Heart left ventricle (tissue), 16 donors: ENCODE measurements at places on chromosomes 3 and 15. TPM values are rescaled to one million over a fixed set of nuclear protein-coding genes. Genes with fewer than 3 reads are reported as not detected.

- no peak for DNase-seq
These were observed 106.7 kb downstream of the MYO5A start for GRCh38 chr15:52422001-52422400.

GRCh38 chr3:194782698-194783404 lies 97.2 kb downstream of the FAM43A start:
- no peak for DNase-seq

GRCh38 chr3:149179220-149179619 lies 42.4 kb downstream of the CP start:
- DNase-seq = no peak

DNA sequence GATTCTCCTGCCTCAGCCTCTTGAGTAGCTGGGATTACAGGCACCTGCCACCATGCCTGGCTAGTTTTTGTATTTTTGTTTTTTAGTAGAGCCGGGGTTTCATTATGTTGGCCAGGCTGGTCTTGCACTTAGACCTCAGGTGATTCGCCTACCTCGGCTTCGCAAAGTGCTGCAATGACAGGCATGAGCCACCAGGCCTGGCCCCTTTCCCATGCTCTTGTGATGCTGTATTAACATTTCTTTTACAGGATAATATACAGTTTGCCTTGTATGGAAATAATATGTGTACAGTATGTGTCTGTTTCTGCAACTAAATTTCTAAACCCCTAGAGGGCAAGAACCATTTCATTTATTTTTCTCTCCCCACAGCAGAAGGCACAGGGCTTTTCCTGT lies 37.8 kb downstream of the SCG5 start:
- no peak for DNase-seq

DNA sequence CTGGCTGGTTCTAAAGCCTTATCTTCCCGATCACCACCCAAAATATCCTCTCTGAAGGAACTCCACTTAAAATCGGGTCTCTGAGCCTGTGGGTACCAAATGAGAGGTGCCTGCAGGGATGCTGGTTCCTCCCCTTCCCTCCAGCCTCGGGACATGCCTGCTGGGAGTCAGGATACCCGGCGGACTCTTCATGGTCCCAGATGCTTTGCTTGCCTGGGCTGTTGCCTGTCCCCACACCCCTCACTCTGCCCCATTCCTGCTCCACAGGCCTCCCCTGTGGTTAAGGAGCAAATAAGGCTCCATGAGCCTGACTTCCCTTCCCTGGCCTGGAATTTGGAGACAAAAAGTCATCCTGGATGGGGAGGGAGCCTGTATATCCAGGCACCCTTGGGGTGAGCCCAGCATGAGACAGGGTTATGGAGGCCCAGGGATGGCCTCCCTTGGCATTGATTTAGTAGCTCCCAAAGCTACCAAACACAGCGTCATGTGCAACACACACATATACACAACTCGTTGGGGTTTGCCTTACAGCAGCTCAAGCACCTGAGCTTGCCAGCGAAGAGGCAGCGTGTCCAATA lies 12.3 kb upstream of the CORO2B start:
- no peak for DNase-seq

GRCh38 chr3:192817053-192817452 lies 89.7 kb upstream of the FGF12 start:
- DNase-seq = no peak

DNA sequence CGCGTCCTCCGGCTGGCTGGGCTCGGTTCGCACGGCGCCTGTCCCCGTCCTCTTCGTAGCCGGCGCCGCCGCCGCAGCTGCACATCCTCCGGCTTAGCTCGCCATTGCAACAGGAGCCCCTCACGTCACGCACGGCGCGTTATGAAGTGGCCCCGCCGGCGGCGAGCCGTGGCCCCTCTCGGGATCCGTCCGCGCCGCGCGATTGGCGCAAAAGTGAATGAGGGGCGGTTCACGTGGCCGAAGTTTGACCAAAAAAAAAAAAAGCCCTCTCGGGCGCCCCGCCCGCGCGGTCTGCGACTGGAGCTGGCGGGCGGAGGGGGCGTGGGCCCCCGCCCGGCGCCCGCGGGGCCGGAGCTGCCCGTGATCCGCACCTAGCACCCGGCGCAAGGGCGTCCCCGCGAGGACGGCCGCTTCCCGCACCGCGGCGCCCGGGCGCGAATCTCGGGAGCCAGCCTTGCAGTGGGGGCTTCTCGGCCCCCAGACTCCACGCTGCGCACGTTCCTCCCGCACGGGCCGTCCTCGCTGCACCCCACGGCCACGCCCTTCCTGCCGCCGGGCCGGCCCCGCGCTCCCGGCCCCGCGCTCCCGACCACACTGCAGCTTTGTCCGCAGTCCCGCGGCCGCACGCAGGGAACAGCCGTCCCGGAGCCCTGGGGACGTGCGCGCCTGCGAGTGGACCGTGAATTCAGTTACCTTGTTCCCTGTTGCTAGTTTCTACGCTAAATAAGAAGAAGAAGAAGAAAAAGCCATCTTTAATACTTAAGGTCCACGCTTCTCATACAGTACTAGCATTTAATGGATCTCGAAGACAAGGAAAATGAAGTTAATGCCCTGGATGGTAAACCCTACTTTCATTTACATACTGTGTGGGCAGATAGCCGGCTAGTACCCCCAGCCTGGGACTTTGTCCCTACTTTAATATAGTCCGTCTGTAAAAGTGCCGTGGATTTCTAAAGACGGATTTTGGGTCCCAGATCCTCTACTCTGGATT lies at the start of gene CHSY1:
Gene CHSY1 (minus strand): TSS at position 219 of the 991 bp plus-strand sequence. CDS start 592 bp downstream, outside the sequence.
- DNase-seq = peak; percentile 96

DNA sequence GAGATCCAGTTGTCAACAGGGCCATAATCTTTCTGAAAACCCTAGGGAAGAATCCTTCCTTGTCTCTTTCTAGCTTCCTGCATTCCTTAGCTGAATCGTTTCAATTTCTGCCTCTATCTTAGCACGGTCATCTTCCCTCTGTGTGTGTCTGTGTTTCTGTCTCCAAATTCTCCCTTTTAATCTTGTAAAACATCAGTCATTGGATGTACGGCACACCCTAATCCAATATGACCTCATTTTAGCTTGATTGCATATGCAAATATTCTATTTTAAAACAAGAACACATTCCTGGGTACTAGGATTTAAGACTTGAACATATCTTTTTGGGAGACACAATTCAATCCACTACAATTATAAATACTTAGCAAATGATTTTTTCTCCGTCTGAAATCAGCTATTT lies 600.3 kb downstream of the GBE1 start:
- no peak for DNase-seq

GRCh38 chr3:16478516-16478915 lies 35.0 kb downstream of the RFTN1 start:
- DNase-seq = peak; percentile 49

DNA sequence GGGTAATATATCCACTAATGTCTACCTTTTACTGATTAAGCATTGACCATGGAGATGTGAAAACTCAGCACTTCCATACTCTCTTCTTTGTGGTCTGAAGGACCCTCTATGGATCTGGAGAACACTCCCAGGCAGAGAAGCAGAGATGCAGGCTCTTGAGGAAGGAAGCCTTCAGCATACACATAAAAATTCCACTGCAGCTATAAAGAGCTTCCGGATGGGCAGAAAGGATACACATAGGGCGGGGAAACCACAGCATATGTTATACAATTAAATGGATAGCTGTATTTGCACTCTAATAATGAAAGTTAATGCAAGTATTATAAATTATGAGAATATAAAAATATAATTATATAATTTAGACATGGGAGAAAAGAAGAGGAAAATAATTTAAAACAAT lies 1258.2 kb upstream of the ALCAM start:
- DNase-seq = no peak

GRCh38 chr3:12785096-12785495 lies 11.4 kb upstream of the CAND2 start:
- DNase-seq = no peak

GRCh38 chr3:34972481-34972880 lies 666.8 kb upstream of the ARPP21 start:
- no peak for DNase-seq

- no peak for DNase-seq
These were observed 113.5 kb downstream of the GMPS start for GRCh38 chr3:155983834-155984474.

DNA sequence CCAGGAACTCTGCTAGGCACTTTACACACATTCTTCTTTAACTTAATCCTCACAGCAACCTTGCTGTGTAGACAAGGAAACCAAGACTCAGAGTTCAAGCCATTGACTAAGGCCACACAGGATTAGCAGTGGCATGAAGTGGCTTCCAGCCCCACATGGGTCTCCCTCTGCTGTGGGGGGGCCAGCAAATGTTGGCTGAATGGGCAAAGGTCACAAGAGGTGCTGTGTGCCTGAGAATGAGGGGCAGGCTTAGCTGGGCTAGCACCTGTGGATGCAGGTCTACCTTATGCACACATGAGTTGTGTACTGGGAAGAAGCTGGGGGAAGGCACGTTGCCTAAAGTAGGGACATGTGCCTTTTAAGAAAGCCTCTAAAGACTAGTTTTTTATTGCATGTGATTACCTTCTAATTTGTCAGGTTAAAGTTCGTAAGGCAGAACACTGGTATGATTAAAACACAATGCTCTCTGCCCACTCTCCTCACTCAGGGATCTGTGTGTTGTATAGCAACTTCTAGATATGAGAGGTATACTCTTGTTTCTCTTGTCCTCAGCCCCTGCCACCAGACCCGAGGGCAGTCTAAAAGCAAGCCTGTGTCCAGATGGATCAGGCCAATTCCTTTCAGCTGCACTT lies 10.9 kb downstream of the BAHD1 start:
- DNase-seq = no peak

- no peak for DNase-seq
These were observed 1005.9 kb upstream of the CFAP20DC start for GRCh38 chr3:60055765-60056164.

GRCh38 chr3:112860898-112861297 lies 14.2 kb upstream of the CD200R1L start:
- DNase-seq = no peak

DNA sequence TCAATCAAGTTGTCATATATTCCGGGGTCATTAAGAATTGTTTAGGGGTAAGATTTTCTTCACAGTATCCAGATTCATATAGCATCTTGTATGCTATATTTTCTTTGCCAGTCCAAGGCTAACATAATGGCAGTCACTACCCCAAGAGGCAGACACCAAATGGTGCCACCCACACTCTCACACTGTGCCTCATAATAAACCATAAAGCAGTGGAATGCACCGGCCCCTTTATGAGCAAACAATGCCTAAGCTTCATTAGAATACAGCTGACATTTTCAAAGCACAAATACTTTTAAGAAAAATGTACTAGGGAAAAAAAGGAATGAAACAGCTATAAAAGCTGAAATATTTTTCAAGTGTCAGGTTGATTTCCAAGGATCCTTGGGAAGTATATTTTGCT lies 121.6 kb downstream of the TFDP2 start:
- no peak for DNase-seq

DNA sequence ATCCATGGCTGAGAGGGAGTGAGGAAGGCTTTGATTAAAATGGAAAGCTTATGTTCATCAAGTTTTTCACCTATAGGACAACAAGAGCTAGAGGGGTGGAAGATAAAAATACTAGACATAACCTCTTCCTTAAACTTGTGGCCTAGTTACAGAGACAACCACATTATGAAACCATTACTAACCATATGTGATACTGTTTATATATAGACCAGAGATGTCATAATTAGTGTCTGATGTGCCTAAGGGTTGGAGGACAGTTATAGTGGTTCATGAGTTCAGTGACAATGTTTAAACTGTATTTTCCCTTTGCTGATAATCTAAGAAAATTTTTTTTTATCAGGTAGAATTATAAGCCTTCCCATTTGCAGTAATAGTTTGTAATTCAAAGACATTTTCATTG lies 23.7 kb downstream of the PHLDB2 start:
- DNase-seq = no peak

Gene TRIM42
- not detected for total RNA-seq

Gene ZIC1
- total RNA-seq = not detected

Gene IGSF10
- 0.53 TPM for total RNA-seq

Gene BNIP2
- 93.4 TPM for total RNA-seq

Gene DAG1
- total RNA-seq = 176 TPM

Gene LDHAL6B
- total RNA-seq = not detected

Gene KCNAB1
- total RNA-seq = 2.3 TPM

Gene TMEM89
- total RNA-seq = not detected

Gene MAP6D1
- 2.3 TPM for total RNA-seq

Gene SPTBN5
- total RNA-seq = 1.5 TPM

Gene ZNF717
- 9.4 TPM for total RNA-seq

Gene STRA6
- not detected for total RNA-seq
